ENCODE measurements at places on chromosomes 7 and 10. TPM values are rescaled to one million over a fixed set of nuclear protein-coding genes. Genes with fewer than 3 reads are reported as not detected.

ORAI2 gene
- 6.3 TPM for polyA plus RNA-seq

ERVW-1 gene
- polyA plus RNA-seq, result 1.9 TPM

DNA sequence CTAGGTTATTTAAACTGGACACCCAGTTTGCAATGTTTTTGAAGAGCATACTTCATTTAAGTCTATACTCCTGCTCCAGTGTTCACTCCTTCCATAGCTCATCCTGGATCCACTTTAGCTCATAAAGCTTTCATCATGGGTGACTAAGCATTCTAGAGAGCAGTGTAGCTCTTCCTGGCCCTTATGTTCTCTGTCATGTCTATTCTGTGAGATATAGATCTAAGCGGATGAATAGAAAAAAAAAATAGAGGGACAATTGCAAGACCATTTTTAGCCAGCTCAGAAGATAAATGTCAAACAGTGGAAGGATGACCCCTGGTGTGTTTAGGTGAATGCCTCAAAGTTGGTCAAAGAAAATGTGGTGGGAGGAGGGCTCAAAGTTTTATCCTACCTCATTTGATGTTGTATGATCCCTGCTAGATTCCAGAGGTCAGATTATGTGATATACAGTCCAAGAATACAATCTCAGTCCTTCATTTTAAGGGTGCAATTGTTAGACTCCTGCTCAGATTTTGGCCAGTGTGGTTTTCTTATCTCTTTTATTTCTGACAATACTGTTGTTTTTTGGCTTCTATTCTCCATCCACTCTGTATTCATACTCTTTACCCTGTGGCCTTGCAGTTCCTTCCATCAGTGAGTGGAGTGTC is 7.5 kb upstream of the HECW1 start:
- DNase-seq, result no peak

GRCh38 chr10:59688921-59689351 is 20.7 kb downstream of the SLC16A9 start:
- no peak for DNase-seq

DNA sequence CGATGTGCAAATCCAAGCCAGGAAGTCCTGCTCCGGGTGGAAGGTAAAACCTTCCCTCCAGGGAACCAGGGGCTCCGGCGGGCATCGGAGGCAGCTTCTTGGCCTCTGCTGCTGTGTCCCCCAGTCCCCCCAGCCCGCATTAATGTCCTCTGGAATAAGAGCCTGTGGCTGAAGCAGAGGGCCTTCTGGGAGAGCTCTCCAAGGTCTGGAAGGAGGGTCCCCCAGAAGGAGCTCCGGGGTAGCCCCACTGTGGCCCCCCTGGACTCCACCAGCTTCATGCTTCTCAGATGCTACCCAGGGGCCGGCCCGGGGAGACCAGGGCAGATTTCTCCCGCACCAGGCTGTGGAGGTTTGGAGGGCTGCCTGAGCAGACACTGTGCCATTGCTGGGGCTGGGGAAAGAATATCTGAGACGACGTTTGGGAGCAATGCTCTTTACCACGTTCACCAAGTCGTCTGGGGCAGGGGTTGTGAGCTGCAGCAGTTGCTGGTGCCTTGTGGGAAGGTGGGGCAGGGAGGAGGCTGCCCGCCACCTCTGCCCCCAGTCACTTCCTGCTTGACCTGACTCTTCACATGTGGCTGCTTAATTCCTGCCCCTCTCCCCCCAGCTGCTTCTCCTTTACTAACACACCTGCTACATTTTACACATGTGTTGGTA is 8.3 kb downstream of the ZNF853 start:
- DNase-seq, result no peak

PON3 gene
- 8.4 TPM for polyA plus RNA-seq

GIMAP6 gene
- 14.3 TPM for polyA plus RNA-seq

- DNase-seq, result no peak
Observed at GRCh38 chr7:73668886-73669230, 1.2 kb downstream of the VPS37D start.
